ENCODE measurements at places on chromosomes 7 and 10.

DNA sequence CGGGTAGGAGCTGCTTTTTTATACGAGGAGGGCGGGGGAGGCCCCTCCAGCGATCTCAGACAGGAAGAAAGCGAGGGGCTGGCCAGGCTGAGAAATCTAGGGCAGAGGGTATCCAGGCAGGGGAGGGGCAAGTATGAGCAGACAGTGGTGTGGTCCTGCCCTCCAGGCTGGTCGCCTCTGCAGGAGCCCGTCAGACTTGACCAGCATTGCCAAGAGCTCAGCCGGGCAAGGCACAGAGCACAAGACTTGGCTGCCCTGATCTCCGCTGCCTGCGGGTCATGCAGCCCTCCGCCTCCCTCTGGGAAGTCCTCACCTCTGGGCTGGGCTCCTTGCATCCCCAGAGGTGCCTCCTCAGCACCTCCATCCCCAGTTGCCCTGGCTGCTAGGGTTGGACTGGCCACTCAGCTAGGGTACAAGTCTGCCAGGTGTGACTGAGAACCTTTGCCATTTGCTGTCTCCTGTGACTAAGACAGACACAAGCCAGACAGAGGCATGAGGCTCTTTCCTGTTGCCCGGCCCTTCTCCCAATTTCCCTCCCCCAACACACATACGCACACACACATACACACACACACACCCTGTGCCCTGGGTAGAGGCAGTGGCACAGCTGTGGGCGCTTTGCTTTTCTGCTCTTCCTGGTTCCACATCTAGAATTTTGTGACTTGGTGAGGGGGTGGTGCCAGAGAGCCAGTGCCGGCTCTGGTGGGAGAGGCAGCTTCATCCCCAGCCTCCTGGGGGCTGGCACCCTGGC lies 59.1 kb upstream of the PPIF start:
- no peak for DNase-seq

GRCh38 chr10:96500519-96500918 lies 13.2 kb downstream of the TLL2 start:
- DNase-seq = no peak

GRCh38 chr7:113339661-113340060 lies 221.3 kb upstream of the SMIM30 start:
- DNase-seq = no peak

DNA sequence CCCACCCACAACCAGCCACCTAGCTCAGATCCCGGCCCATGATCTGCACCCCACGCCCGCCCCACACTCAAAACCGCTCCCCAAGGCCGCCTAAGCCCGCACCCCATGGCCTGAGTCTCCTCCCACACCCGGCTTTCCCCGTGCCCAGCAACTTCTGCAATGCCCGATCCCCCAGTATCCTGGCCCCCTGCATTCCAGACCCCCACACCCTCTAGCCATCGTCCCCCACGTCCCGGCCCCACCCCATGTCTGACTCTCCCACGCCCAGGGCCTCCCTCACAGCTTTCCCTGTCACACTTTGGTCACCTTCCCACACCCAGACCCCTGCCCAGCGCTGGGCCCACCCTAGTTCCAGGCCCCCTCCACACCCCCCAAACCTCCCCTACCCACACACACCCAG lies 20.1 kb upstream of the FXYD4 start:
- no peak for DNase-seq

DNA sequence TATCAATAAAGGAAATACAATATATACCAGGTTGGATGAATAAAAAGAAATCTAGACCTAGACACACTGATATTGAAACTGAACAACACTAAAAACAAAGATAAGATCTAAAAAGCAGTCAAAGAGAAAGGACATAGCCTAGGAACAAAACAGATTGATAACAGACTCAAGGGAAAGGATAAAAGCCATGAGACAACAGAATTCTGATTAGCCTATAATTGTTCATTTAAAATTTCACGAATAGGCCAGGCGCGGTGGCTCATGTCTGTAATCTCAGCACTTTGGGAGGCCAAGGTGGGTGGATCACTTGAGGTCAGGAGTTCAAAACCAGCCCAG lies 48.4 kb upstream of the FHIP2A start:
- no peak for DNase-seq

GRCh38 chr7:129359176-129359575 lies 75.1 kb upstream of the STRIP2 start:
- DNase-seq = no peak

GRCh38 chr7:150324373-150324961 lies 1.1 kb upstream of the ACTR3C start:
- no peak for DNase-seq

DNA sequence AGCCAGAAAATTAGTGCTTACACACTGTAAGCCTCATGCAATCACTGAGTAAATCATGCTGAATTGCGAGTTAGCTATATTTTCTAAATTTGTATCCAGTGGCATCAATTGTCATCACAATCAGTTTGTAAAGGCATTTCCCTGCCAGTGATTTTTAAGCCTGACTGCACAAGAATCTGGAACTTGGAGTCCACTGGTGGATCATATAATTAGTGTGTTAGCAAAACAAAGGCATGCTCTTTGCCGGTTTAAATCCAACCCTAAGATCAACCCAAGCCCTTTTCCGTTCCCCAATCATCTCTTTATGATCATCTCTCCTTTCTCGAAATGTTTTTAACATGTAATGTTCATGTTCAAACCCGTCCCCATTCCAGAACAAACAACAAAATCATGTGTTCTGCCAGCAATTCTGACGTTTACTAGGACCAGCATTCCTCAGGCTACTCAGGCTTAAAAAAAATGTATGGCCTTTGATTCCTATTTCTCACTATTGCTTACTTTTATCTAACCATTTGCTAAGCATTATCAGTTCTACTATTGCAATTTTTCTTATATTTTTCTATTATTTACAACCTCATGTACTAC lies 649.2 kb downstream of the SORCS1 start:
- DNase-seq = no peak

DNA sequence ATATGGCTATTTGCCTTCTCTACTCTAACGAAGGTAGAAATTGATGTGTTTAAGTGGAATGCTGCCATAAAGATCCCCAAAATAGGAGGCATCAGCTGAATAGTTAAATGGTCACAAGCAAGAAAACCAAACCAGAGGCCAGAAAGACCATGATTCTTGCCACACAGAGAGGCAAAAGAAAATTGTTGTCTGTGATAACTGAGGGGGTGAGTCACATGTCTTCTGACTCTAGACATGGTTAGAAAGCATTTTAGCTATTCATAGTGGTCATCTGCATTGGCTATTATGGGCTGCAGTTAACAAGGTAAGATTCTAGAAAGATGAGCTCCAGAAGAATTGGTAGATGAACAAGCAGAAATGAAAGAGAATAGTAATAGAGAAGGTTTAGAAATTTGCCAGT lies 361.4 kb upstream of the NPSR1 start:
- no peak for DNase-seq

DNA sequence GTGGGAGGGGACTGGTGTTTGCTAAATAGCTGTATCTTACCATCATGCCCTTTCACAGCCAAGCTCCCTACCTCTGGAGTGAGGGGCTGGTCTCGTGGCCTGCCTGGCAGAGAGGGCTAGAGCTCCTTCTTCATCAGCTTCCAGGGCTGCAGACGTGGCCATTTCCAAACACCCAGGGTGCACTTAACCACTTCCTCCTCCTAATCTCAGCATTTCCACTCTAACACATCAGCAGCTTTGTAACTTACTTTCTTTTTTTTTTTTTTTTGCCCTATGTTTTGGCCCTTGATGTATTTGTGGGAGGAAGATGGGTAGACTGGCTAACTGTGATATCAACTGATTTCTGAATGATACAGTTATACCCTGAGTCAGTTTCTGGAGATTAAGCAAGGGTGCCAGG lies 27.4 kb downstream of the LRRC4 start:
- no peak for DNase-seq
